ENCODE measurements at places on chromosomes 7 and 10.
A peak's percentile ranks its signal among the peaks of the same experiment; 100 is the strongest.

DNA sequence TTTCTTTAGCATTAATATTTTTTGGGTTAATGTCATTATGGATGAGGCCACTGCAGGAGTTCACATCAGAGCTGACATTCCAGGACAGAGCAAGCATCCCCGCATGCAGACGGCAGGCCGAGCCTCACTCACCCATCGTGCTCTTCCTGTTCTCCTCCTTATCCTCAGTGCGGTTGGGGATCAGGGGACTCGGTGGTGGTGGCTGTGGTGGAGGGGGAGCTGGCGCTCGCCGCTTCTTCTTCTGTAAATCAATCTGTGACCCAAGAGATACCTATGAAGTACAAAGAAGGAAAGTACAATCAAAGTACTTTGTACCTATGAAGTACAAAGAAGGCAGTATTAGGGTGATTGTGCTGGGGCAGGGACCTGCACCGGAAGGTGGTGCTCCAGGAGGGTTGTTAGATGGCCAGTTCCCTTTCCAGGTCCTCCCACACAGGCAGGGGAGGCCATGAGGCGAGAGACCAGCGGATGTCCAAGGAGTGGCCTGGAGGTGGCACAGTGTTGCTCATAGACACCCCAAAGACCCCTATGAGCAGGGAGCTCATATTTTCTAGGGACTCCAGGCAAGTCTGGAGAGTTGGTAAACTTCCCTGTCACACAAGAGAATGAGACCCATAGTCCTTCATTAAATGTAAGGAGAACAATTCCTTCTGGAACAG lies 231.4 kb downstream of the COBL start:
- DNase-seq: no peak

DNA sequence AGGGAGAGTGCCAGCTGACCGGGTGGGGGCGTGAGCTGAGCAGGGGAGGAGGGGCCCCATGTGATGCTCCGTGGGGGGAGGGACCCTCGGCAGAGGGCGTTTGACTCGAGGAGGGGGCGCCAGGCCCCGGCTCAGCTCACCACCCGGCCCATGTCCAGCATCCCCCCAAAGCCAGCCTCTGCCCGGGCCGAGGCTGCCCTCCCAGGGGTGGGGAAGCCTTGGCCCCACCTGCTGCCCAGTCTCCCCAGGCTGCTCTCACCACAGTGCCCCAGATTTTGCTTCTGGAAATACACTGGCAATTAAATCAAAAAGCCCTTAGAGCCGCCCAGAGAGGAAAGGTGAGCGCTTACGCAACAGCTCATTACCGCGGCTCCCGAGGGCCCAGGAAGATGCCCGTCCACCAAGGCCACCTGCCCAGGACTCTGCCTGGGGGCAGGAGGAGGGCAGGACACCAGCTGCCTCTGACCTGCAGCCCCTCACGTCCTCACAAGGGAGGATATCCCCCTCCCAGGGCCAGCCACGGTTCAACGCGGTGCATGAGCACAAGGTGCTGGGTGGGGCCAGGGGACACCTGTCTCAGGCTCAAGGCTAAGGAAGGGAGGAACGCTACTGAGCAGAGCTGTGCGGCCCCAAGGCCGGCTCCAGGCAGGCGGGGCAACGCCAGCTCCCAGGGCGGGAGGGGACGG lies 70.0 kb upstream of the INPP5A start:
- DNase-seq: no peak

DNA sequence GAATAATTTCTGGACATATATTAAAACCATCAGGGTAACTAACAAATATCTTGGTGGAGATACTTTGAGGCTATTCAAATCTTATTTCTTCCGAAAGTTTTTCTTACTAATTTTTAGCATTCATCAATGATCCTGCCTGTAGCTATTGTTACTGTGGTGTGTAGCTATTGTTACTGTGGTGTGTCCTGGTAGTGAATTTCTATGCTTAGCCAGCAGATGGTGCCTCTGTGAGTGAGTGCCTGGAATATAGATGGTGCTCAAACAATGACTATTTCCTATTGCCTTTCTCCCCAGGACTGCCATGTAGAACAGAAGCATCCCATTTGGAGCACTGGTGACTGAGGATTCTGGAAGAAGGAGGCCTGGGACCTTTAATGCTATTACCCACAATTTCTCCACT lies 245.7 kb downstream of the CCSER2 start:
- DNase-seq: no peak

DNA sequence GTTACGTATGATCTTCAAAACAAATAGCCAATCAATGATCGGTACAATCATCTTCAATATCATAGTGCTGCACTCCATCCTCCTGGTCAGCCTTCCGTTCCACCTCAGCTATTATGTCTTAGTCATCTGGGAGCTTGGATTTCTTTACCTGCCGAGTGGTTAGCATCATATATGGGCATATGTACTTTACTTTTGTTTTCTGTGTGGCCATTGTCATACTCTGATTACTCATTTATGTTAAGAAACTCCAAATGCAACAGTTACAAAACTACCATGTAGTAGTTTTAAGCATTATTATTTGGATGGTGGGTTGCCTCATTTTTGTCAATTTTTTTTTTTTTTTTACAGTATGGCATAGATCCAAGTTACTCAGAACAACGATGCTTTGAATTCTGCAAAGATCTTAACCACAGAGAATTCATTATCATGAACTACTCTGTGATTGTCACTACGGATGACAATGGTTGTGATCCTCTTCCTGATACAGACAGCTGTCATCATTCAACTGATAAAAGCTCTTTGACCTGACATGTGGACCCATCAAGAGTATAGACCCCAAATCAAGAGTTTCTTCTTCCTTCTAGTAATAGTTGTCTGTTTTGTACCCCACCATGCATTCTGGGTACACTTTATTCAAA lies 52.1 kb upstream of the NME8 start:
- DNase-seq: no peak

DNA sequence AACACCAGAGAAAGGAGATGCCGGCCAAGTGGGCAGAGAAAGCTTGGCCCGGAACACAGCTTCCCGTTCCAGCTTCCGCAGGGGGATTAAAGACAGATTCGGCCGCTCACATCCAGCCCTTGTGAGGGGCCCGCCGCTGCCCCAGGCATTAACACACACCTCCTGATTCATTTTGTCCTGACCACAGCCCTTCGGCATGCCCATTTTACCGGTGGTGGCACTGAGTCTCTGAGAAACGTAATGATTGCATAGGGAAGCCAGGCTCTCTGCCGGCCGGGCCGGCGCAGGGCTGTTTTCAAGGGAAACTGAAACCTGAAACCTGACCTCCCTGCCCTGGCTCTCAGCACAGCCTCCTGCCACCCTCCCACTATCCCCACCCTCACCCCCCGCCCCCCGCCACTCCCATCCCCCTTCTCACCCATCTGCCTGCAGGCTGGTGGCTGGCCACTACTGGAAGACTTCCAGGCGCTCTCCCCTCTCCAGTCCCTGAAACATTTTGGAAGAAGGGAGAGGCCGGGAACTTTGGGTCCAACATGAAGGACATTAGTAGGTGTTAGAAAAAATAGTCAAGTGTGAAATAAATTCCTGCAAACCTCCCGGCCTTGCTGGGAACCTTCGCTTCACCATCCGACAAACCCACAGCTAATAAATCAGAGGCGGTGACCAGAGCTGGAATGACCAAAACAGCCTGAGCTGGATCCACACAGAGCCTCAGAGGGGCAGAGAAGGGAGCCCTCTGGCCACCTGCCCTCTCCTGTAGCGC lies 83.5 kb upstream of the CUX1 start:
- DNase-seq: no peak

GRCh38 chr7:44073664-44074348 lies 8.4 kb upstream of the PGAM2 start:
- DNase-seq: peak; percentile 32

DNA sequence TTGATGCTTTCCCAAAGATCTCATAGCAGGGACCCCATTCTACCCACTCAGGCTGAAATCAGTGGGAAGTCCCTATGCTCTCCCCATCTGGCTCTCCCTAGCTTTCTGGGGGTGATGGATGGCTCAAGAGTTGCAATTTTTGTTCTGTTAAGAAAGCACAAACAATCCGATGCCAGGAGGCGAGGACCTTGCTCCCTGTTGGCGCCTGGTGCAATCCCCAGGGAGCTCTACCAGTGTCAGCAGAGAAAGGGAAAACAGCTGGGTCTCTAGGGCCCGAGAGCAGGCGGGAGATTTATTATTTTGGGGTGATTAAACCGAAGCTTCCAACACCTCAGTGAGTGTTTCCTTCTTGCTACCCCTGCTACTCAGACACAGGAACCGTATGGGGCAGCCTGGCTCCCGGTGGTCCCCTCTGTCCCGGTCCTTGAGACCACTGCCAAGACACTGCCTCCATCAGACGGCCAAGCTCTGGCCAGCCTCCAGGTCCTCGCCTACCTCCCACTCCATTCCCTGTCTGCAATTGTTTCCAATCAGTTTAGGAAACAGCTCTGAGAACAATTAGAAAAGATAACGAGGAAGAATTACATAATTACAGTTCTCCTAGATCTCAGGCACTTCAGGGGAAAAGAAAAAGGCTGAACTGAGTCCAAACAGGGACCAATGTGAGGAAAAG lies 147.9 kb downstream of the PLXNA4 start:
- no peak for DNase-seq

DNA sequence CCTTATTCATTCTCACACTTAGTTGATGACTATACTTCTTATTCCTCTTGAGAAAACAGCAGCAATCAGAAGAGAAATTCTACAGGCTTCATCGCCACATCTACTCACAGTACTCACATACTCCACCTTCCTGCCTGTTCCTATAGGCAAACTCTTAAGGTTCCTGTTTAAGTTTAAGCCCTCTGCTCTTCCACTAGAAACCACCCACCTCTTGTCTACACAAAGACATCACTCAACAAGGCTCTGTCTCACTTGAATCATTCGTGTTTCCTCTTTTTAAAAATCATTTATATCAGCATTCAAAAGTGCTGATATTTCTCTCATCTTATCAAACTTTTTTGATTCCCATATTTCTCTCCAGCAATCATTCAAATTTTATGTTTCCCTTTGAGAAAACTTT lies 85.5 kb upstream of the ADO start:
- DNase-seq: no peak

DNA sequence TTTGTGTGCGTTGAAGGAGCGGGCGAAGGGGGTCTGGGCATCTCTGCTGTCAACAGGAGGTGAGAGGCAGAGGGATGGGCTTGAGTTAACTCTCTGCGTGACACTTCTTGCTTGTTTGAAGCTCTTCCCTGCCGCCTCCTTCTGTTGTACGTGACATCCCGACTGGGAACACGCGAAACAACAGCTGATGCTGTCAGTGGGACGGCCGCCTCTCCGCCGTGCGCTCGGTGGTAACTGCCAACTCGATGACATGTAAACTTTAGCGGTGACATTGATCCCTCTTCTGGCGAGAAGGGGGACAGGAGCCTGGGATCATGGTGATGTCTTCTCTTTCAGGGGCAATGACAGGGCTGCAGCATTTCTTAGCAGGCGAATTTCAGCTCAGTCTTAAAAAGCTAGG lies 394.5 kb downstream of the TYW1 start:
- no peak for DNase-seq
